OCI-LY7 (cell line): ENCODE measurements at places on chromosomes 12 and 14. TPM values are rescaled to one million over a fixed set of nuclear protein-coding genes. Genes with fewer than 3 reads are reported as not detected.

DNA sequence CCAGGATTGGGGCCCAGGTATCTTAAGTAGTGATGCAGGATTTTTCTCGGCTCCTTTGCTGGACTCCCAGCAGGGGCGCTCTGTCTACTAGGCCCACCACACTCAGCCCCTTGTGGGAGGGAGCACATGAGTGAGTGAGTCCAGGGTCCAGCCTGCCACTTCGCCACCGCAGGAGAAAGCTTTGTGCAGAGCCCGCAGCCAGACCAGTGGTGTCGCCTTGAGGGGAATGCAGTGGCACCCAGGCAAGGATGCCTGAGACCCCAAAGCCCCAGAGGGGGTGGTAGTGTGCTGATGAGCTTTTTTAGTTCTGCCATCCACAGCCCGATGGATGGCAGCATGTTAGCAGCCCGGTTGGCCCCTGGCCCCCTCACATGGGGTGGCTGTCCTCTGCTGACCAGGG lies 5.4 kb upstream of the MRPS35 start:
- no peak for DNase-seq

GRCh38 chr14:80381807-80382363 lies 170.6 kb upstream of the DIO2 start:
- no peak for DNase-seq

DNA sequence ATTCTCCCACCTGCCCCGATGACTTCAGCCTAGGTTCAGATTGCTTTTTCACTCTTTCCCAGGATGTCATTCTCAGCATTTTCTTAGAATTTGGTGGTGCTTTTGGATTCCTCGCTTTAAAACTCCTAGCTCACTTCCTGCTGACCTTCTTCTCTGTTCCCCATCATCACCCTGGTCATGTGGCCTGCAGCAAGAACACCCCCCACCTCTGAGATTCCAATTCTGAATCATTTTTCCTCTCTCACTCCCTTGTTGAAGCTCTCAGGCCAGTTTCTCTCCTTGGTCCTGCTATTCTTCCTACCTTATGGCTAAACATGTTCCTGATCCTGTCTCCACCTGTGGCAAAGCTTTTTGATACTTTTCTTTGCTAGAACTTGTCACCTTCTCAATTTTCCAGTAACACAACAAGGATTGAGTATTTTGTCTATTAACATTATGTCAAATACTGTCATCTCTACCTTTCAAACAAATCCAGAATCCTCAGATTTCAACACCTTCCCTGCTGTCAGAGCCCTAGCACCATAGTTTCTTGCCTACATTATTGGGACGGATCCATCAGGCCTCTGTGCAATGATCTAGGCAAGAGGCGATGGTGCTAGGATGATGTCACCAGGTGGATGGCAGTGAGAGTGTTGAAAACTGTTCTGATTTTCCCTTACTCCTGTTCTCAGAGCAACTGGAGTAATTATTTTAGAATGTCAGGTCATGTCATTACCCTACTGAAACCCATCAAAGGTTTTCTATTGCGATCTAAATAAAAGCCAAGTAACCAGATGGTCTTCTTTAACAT lies 233.7 kb downstream of the MON2 start:
- no peak for DNase-seq

DNA sequence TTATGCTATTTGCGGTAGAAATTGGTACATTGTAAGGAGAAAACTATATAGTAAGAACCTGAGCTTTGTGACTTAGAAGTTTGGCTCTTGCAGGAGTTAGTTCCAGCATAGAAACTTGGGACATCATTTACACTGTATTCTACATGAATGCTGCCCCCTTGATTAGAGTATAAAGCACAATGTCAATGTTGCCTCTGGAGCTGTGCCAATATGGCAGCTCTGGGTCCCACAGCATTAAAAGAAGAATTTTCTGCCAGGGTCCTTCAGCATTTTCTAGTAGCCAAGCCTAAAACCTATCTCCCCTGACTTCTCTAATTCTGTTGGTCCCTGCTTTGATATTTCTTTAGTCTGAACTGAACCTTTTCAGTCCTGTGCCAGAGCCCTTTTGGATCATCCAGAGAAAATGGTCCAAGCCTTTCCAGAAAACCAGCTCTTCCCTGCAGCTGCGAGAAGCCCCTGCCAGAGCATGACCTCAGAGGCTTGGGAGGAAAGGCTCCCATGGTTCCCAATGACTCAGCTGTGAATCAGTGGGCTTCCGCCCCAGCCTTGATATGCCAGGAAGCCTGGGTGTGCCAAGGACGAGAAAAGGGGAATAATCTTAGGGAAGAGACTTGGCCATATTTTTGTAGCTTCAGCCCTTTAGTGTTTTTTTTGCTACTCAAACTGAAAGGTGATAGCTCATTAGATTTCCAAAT lies 43.2 kb downstream of the PLEKHG7 start:
- no peak for DNase-seq

Gene TTC6
- total RNA-seq, result not detected in 2 replicates

Gene AICDA
- 38.5 and 55.9 TPM in 2 replicates for total RNA-seq
